ENCODE measurements at places on chromosomes 6 and 20.

DNA sequence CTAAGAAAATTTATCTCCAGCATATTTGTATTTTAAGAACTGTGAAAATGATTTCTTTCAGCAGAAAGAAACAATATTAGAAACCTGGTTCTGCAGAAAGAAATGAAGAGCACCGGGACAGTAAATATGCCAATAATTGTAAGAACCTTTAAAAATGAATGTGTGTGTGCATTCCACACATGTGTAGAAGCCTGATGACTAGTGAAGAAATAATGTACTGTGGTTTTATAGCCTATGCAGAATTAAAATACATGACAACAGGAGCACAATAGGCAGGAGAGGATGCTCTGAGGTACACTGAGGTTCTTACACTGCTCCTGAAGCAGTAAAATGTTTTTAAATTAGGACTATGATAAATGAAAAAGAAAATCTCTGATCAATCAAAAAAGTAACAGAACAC, 48.9 kb downstream of the SNX14 start:
- no peak for DNase-seq

DNA sequence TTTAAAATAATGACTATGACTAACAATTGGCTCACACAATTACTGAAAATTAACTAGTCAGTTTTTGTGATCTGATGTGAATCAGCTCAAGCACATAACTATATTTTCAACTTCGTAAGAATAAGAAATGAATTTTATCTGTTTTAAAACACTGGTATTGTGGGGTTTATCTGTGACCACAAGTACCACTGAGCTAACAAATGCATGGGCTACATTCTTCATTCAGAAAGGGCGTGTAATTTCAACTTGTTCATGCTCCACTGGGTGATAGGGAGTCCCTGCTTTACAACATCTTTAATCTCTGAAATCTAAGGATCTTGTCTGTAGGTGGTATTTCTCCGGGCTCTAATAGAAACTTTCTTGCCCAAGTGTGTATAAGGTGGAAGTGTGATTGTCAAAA, 1311.5 kb upstream of the GJE1 start:
- DNase-seq: no peak

DNA sequence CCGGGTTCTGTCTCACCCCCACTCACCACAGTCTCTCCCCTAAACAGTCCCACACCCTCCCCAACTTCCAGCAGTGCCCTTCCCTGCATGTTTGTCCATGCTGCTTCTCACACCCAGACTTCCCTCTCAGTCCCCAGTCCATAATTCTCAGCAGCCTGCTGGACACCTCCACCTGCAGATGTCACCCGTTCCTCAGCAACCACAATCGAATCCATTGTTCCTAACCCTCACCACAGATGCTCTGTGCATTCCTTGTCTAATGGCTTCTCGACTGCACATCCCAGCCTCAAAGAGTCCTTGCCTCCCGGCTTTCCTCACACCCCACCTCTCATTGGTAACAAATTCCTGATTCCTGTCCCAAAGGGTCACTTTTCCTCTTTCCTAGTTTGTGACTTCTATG, 55.6 kb downstream of the GOPC start:
- no peak for DNase-seq

- DNase-seq: no peak
These were observed 7.8 kb upstream of the PLTP start for GRCh38 chr20:45919542-45920399.

DNA sequence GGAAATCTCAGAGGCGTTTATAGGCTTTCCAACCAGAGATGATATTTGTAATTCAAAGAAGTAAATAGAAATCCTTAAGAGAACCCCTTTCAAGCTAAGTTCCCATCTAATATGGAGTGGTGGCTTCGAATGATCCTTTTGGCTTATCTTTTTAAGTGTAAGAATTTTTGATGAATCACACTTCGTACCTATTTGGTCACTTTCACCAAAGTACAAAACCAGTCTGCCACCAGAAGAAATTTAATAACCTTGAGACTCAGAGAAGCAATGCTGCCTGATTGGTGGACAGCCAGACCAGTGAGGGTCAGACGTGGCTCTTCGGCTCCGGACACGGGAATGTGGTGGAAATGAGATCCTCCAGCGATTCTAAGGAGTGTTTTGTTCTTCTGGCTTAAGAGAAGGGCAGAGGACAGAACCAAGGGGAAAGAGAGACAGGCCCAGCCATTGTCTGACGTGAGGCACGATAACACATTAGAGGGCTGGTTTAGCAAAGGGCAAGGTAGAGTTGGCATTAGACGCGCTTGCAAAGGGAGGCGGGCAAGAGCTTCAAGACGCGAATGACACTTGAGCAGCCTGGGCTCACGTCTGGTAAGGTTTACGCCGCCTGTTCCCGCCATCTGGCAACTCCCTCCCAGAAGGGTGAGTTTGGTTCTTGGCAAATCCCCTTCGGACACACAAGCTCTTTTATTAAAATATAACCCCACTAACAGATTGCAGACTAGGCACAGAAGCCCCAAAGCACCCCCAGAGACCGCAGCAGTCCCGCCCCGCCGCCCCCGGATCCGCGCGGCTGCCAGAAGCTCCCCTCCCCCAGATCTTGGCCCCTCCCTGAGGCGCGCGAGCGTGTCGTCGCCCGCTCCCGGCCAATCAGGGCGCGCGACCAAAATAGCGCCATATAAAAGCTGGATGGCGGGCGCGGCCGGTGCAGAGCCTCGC, 50.0 kb upstream of the EZR start:
- DNase-seq: peak; percentile 97

- no peak for DNase-seq
These were observed 191.2 kb upstream of the PDE10A start for GRCh38 chr6:165854061-165854862.

- DNase-seq: no peak
These were observed 88.3 kb downstream of the CD24 start for GRCh38 chr6:106886081-106886843.

GRCh38 chr20:23456409-23456808, 3.7 kb upstream of the CST11 start:
- DNase-seq: no peak

DNA sequence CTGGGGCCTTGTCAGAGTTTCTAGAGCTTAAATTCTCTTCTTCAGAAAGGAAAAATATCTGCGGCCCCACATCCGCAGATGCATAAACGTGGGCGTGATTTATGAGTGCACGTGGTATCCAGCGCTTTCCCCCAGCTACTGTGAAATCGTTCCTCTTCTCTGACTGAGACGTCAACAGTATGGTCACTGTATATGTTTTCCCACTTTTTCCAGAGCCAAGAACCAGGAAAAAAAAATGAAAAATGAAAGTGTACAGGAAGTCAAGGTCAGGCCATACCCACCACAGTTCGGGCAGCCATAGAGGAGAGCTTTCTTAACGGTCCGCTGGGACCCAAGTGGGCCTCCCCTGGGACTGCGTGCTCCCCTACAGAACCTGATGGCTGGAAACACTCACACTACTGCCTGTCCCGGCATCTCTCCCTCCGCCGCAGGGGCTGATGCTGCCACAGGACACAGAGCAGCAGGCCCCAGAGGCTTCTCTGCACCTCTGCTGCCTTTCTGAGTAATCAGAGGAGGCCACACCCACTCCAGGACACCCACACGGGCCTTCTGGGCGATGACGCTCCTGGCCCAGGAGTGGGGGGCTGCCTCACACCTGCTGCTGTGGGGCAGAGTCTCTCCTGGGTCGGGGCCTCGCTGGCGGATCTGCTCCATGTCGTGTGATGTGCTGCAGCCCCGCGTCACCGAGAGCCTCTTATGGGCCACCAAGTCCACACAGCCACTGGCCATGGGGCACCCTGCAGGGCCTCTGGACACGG, 16.4 kb upstream of the STX16 start:
- DNase-seq: peak; percentile 55

- peak; percentile 16 for DNase-seq
These were observed 45.9 kb upstream of the RALY start for GRCh38 chr20:33947709-33948295.

DNA sequence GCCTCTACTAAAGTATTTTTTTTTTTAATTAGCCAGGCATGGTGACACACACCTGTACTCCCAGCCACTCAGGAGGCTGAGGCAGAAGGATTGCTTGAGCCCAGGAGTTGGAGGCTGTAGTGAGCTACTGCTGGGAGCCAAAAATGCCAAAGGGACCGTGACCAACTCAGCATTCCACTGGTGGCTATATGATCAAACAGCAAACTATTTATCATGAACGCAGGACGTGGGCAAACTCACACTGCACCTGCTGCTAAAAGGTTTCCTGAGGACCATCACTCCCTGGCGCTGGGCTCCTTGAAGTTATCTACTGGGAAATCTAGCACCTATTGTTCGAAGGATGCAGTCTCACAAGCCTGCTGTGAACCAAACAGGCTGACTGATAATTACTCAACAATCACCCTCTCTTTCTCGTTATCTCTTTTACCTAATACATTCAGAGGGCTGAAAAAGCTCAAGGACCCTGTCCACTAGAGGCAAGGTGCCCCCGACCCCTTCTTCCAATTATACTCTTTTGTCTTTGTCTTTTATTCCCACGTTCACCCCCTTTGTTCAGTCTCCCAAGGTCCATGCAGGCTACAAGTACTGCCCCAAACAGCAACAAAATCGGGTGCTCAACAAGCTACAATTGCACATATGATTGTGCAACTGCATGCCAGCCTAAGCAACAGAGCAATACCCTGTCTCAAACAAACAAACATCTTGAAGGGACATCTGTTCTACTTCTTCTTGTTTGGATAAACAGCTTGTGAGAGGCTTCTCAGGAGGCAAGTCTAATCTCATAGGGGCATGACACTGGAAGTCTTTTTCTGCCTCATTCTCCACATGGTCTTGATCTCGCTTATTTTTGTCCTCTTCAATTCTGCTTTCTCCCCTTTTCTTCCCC, 47.7 kb upstream of the PLN start:
- DNase-seq: no peak

- no peak for DNase-seq
These were observed 1286.4 kb downstream of the GRIK2 start for GRCh38 chr6:102679865-102680264.

- no peak for DNase-seq
These were observed 34.2 kb upstream of the SRPK1 start for GRCh38 chr6:35955071-35955470.

DNA sequence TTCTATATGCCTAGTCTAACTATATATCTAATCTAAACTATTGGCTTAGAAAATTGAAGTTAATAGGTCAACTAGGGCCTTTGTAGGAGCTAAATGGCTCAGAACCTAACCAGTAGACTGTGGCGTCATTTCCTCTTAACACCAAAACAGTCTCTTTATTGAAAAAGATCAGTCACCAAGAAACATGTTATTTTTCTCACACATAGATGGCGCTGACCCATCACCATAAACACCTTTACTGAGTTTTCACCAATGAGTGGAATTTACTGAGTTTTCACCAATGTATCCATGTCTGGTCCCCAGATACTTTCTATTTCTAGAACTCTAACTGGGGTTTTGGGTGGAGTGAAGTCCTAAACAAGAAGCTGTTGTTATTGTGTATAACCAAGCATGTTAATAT, 636.0 kb downstream of the BCKDHB start:
- no peak for DNase-seq

DNA sequence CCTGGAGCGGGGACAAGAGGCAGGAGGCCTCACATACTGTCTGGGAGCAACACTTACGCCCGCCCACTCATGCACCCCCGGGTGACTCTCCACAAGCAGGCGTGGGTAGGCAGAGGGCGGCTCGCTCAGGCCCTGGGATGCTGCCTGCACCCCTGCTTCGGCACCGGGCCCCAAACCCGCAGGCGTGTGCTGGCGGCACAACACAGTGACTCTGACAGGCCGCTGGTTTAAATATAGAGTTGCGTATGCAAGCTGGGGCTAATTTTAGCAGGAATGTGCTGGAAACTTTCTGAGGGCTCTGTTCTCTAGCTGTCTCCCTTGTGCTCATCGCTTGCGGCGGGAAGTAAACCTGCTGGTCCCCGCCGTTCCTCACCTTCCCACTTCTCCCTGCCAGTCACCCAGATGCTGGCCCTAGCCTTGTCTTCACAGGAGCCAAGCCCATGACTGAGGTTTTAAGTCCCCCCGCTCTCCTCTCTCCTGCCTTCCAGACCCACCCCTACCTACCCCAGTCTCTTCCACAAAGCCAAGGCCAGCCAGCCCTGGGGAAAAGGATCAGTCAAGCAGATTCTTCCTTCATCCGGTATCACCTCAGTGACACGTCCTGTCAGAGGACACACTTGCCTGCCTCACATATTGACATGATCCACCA, 94.5 kb upstream of the FOXP4 start:
- DNase-seq: no peak

DNA sequence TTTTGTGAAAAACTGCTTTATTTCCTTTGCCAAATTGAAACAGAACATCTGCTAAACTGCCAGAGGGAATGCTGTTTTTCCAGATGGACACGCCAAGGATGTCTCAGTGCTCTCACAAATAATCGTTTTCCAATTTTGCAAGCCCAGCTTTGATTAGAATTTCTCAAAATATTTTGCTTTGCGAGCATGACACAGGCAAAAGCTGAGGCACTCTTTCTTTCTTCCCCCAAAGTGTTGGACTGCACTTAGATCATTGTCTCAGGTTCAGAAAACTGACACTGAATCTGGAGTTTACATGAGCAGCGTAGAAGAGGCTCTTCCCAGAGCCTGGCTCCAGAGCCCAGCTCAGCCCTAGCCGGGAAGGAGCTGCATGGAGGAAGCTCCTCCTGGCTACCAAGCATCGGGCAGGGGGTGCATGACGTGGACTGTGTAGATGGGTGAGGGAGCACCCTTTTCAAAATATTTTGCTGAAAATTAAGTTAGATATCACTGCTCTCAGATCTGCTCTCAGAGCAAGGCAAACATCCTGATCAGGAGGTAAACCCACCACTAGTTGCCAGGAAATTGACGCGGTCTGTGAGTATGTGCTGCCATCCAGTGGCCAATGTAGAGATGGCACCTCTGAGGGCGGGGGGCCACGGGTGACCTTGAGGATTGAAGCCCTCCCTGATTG, 107.5 kb downstream of the SLC22A3 start:
- peak; percentile 63 for DNase-seq

- no peak for DNase-seq
These were observed 74.7 kb upstream of the NOX3 start for GRCh38 chr6:155530219-155530834.

GRCh38 chr6:41785689-41786450, 1.6 kb upstream of the TOMM6 start:
- DNase-seq: no peak

DNA sequence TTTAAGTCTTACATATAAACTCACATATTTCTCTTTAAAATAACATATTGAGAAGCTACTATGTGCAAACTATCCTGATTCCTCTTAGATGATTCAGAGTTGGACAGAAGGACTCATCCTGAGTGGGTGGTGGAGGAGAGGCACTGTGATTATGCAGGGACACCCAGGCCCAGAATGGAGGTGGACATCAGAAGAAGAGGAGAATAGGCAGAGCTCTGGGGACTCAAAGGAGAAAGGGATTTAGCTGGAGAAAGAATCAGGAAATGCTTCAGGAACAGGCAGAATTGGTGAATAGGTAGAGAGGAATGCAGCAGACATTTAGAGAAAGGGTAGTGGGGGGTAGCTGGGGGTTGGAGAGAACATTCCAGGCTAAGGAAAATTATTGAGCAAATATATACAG, 17.4 kb downstream of the RCAN2 start:
- no peak for DNase-seq

- DNase-seq: no peak
These were observed 284.9 kb upstream of the TBX18 start for GRCh38 chr6:85049282-85049681.

DNA sequence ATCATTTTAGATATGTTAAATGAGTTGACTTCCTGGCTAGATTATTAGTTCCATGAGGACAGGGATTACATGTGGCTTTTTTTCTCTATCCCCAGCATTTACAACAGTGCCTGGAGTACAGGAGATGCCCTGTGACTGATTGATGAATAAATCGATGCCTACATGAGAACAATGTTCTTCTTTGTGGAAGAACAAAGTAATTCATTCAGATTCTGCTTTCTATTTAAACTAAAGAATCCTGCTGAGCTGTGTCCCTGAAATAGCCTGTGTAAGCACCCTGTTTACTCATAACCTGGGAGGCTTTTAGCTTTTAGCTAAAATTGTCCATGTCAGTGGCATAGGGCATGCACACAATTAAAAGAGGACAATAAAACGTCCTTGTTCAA, 125.1 kb upstream of the BTBD3 start:
- DNase-seq: no peak

Data from activated T-cell treated with anti-CD3 and anti-CD28 coated beads, Interleukin-2, amount 50 U/mL, for 4 hours (primary cell).